Endothelial cell of umbilical vein (primary cell): ENCODE measurements at places on chromosomes 2 and 18.
A peak's percentile ranks its signal among the peaks of the same experiment; 100 is the strongest.

DNA sequence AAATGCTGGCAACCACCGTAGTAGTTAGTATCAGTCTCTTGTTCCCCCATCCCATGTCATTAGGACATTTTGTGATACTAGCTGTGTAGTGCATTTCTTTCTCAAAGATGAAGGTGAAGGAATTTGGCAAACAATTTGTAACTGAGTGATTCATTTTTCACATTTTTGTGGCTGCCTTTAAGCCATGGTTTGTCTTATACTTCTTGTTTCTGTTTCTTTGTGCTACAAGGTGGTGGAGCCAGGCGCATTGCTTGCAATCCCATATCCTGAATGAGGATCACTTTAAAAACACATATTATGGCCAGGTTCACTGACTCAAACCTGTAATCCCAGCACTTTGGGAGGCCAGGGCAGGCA is 40.6 kb downstream of the GPD2 start:
- DNase-seq: no peak

GRCh38 chr2:150280231-150280630 is 207.2 kb downstream of the RND3 start:
- DNase-seq: peak; percentile 78

DNA sequence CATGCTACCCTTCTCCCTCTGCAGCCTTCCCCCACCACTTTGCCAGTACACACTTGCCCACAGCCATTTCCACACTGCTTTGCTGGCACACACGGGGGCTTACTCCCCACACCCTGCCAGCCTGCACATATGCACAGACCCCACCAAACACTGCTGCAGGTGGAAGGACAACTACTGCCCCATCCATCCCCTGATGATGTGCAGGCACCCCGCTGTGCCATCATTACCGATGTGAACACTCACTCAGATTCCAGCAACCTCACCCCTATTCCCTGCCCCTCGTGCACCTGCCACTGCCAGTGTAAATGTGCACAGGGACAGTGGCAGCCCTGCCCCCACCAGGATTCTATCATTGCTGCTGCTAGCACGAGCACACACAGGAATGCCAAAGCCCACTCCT is 1400.8 kb upstream of the DDX18 start:
- no peak for DNase-seq

DNA sequence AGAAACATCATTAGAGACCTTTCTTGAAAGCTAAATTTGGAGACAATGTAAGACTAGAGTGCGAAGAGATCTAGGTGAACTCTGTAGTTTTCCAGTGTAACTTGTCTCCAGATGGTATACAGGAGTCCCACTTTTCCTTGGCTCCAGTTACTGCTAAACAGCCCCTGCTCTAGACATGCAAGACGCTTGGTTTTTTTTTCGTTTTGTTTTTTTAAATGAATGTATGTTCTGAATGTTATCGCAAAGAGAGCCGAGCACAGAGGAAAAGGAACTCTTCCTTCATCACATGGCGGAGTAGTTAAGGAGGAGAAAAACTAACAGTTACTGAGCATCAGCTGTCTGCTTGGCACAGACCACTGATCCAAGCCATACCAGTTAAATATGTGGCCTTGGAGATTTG is 2.4 kb downstream of the RALB start:
- DNase-seq: peak; percentile 61

DNA sequence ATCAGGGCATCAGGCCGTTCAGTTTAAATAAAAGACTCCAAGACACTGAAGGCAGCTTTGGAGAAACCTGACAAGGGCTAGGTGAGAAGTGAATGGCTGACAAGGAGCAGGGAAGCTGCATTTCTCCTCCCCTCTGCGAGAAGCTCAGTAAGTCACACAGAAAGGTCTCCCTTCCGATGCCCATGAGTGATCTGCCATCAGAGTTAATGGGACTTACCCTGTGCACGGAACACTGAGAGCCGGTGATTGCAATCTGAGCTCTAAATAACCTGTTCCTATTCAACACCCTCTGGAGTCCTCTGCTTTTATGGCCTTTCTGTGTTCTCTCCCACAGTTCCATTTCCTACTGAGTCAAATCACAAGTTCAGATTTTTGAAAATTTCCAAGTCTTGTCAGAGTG is 322.2 kb upstream of the MYT1L start:
- no peak for DNase-seq

- DNase-seq: no peak
Measured at GRCh38 chr2:129722306-129723019, 257.0 kb upstream of the RAB6C start.

DNA sequence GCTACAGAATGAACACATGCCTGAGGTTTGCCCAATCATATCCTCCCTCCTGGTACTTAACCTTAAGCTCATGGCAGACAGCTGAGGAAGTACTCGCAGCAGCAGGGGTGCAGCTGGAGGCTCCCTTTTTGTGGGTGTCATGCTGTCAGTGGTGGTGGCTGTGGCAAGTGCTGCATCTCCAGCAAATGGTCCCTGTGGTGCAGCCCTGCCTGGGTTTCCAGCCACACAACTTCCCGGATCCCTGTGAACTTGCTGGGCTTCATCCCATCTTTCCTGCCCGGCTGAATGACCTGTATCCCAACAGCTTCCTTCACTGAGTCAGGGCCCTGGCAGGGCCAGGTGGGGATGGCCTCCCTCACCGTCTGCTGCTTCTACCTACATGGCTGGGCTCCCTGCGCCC is 5.0 kb downstream of the TMEM185B start:
- no peak for DNase-seq

- DNase-seq: peak; percentile 10
Measured at GRCh38 chr2:144703852-144704708, 184.2 kb upstream of the ZEB2 start.

- DNase-seq: no peak
Measured at GRCh38 chr18:6666012-6666685, 63.4 kb upstream of the ARHGAP28 start.

DNA sequence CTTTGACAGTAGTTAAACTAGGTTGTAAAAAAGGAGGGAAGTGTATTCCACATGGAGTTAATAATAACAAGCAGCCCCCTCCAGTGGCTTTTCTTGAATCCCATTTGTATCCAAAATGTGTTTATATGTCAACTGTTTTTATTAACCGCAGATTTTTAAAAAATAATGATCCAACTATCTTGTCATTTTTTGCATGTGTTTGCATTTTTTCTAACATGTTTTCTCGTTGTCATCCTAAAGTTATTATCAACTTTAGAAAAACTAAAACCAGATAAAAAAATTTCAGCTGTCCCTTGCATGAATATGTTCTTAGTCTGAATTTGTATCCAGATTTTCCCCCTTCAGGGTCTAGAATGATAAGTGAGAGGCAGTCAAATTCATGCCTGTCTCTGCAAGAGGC is 1063.3 kb downstream of the BCL11A start:
- DNase-seq: no peak

GRCh38 chr2:11071211-11071610 is 84.1 kb upstream of the SLC66A3 start:
- DNase-seq: no peak
